ENCODE measurements at places on chromosomes 3 and 15.

DNA sequence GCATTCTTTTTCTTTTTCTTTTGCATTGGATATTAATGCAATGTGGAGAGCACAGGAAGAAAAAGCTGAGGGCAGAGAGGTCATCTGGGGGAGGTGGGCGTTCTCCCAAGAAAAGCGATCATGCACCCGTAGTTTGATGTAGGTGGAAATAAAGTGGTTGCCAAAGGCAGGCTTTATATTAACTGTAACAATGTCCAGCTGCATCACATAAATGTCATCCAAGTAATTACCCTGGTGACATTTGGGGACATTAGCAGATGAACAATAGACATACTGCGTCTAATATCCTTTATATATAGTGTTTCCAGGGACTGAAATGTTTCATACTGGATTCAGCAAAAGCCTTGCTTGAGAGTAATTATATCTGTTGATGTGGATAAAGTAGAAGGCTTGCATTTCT is 135.5 kb downstream of the CNTN6 start:
- DNase-seq: no peak

DNA sequence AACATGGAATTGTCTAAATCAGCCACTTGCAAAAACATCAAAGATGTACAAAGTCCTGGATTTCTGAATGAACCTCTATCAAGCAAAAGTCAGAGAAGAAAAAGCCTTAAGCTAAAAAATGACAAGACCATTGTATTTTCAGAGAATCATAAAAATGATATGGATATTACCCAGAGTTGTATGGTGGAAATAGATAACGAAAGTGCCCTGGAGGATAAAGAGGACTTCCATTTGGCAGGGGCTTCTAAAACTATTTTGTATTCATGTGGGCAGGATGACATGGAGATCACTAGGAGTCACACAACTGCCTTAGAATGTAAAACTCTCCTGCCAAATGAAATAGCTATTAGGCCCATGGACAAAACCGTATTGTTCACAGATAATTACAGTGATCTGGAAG is 29.3 kb downstream of the KNL1 start:
- DNase-seq: no peak

GRCh38 chr15:81312790-81313543 is 11.0 kb downstream of the STARD5 start:
- DNase-seq: peak; percentile 93

DNA sequence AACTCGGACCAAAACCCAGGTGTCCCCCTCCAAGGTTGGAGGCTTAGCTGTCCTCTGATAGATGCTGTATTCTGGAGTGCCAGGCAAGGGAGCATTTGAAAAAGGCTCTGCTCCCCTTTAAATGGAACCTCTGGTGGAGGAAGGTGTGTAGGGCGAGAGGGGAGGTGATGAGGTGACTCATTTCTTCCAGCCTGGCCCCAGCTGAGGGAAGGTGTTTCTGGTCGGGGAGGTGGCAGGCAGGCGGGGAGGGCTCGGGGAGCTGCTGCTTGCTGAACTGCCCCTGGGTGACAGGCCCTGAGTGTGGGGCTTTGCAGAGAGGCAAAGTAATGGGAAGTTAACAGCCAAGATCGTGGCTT is 18.8 kb downstream of the PSTPIP1 start:
- DNase-seq: no peak
